MM.1S (cell line): ENCODE measurements at places on chromosomes 7 and 10.

GRCh38 chr10:571688-572451 is 117.6 kb downstream of the DIP2C start:
- H3K27me3 ChIP-seq: no peaks in the 10 kb centered on the region
- peaks cover 31% of the 10 kb centered on the region for H3K4me1 ChIP-seq
- DNase-seq: no peak
- no peak overlapping the region for H3K27ac ChIP-seq
- H3K36me3 ChIP-seq: no peaks in the 10 kb centered on the region

GRCh38 chr10:22573820-22574569 is 140.4 kb downstream of the PIP4K2A start:
- no peaks in the 10 kb centered on the region; the same call in 1 of the 2 replicates for H3K36me3 ChIP-seq
- peak; percentile 24 for DNase-seq
- H3K27ac ChIP-seq: no peak overlapping the region
- no peak overlapping the region for H3K4me3 ChIP-seq
- no peaks in the 10 kb centered on the region for H3K27me3 ChIP-seq
- H3K4me1 ChIP-seq: no peaks in the 10 kb centered on the region

- no peaks in the 10 kb centered on the region for H3K36me3 ChIP-seq
- DNase-seq: no peak
- H3K27me3 ChIP-seq: no peaks in the 10 kb centered on the region
Observed at GRCh38 chr10:45548068-45548467, 124.5 kb downstream of the ZFAND4 start.

DNA sequence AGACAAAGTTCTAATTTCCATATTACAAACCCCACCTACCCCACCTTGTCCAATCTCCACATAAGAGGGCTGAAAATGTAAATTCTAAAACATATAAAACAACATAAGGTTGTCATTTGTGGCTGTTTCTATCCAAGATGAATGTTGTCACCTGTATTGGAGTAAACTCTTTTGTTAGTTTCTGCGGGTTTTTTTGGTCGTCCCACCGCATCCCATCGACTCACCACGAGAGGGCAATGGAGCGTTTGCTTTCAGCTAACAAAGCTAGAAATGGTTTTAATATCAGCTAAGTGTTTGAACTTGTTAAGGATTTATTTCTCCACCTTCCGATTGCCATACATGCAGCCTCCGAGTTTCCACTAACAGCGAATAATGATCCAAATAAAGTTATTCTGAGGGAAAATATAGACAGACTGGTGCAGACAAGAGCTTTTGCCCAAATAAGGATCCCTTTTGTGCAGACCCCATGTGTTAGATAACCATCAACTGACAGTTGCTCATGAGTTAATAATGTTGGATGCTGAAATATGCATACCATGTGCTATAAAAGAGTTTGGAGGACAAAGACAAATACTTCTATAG is 137.2 kb downstream of the ARID5B start:
- H3K27me3 ChIP-seq: no peaks in the 10 kb centered on the region
- no peaks in the 10 kb centered on the region for H3K36me3 ChIP-seq
- DNase-seq: peak; percentile 83

DNA sequence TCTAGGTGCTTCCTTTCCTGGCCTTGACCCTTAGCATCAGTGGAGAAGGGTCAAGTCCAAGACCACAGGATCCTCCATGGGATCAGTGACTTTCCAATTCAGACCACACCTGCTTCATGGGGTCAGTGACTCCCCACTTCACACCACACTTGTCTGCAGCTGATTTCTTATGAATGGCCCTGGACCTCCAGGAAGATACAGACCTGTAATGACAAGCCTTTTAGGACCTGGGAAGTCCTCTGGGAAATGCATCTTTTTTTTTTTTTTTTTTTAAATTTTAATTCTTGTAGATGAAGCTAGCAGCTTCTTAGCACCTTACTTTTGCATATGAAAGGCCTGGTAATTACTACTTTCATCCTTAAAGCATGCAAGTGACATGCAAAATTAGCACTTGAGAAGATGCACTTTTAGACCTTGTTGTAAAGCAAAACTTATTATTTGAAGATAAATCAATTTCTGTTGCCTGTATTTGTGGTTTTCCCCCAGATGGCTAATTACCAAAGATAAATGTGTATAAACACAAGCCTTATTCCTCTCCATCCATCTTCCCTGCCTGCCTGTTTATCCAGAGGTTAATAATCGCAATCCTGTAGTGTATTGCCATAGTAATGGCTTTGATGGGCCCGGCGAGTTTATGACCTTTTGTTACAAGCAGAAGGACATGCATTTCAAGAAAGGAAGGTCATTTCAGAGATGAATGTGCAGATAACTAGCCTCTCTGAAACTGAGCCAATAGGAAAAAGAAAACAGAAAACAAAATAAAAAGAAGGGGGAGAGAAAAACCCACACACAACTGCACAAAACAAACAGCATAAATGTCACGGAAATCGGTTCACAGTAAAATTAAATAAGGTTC is 1018.7 kb downstream of the TYW1 start:
- H3K4me3 ChIP-seq: no peak overlapping the region
- no peaks in the 10 kb centered on the region for H3K36me3 ChIP-seq
- DNase-seq: no peak
- H3K27me3 ChIP-seq: no peaks in the 10 kb centered on the region

GRCh38 chr7:11767148-11767547 is 64.8 kb downstream of the THSD7A start:
- H3K36me3 ChIP-seq: no peaks in the 10 kb centered on the region
- no peak for DNase-seq
- H3K4me3 ChIP-seq: no peak overlapping the region

DNA sequence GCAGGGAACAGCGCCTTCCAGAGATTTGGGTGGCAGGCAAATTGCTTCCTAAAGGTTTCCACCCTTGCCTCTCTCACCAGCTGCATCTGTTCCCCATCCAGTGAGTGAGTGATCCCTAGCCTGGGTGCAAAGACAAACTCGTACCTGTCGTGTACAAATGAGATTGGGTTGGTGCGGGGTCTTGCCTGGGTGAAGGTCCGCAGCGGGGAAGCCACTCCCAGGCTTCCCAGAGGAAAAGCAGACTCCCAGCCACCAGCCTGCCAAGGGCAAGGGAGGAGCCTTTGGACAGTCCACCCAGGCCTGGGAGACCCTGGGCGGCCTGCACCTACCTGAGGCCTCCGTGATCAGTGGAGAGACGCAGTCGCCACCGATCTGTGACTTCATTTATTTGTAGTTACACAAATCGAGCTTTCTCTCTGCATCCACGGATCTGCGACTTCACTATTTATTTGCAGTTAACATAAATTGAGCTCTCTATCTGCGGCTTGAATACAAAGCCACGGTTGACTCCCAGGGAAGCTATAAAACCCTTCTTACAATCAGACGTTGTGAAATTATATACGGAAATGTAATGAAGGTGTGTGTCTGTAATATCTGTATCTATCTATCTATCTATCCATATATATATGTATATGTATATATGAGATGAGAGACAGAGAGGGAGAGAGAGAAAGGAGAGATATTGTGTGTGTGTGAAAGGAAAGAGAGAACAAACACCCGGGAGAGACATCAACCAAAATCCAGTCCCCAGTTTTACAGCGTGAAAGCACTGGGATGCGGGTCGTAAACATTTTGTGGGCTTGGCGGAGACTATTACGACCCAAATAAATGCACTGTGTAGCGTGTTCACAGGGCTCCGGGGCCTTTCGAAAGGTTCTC is 3.0 kb upstream of the HOXA7 start:
- H3K27me3 ChIP-seq: peaks cover 91% of the 10 kb centered on the region
- no peaks in the 10 kb centered on the region for H3K36me3 ChIP-seq
- peak overlapping the region; percentile 64; the same call in 1 of the 2 replicates for H3K4me3 ChIP-seq
- peaks cover 4% of the 10 kb centered on the region; the same call in 1 of the 2 replicates for H3K4me1 ChIP-seq
